Stimulated activated CD8-positive, alpha-beta memory T cell treated with anti-CD3 and anti-CD28 coated beads, Interleukin-15, amount 100 ng/mL, for 1 hour (primary cell): ENCODE measurements at places on chromosomes 7 and 10.

GRCh38 chr10:5076615-5077014 is 17.6 kb upstream of the AKR1C3 start:
- no peak for DNase-seq

- no peak for DNase-seq
Observed at GRCh38 chr7:100952641-100953040, 3.3 kb downstream of the MUC3A start.

DNA sequence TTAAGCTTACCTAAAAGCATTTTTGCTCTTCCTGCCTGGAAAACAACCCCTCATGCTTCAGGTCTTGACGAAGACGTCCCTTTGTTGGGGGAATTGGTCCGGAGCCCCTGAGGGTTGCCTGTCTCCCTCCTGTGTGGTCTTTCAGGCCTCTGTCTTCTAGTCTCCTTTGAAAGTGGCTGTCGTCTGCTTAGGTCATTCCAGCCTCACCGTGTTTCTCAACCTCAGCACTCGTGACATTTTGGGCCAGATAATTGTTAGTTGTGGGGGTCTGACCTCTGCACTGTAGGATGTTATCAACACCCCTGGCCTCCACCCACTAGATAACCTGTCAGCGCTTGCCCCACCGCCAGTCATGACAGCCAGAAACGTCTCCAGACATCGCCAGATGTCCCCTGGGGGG is 219.1 kb downstream of the TCF7L2 start:
- no peak for DNase-seq

- no peak for DNase-seq
Observed at GRCh38 chr10:77187376-77187999, 450.1 kb downstream of the KCNMA1 start.

GRCh38 chr10:12501841-12502525 is 152.6 kb downstream of the CAMK1D start:
- DNase-seq, result no peak

DNA sequence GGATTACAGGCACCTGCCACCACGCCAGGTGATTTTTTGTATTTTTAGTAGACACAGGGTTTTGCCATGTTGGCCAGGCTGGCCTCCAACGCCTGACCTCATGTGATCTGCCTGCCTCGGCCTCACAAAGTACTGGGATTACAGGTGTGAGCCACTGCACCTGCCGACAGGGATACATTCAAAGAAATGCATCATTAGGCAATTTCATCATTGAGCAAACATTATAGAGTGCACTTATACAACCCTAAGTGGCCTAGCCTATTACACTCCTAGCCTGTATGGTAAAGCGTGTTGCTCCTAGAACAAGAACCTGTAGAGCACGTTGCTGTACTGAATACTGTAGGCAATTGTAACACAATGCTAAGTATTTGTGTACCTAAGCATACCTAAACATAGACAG is 350.3 kb downstream of the GALNT17 start:
- DNase-seq, result no peak

DNA sequence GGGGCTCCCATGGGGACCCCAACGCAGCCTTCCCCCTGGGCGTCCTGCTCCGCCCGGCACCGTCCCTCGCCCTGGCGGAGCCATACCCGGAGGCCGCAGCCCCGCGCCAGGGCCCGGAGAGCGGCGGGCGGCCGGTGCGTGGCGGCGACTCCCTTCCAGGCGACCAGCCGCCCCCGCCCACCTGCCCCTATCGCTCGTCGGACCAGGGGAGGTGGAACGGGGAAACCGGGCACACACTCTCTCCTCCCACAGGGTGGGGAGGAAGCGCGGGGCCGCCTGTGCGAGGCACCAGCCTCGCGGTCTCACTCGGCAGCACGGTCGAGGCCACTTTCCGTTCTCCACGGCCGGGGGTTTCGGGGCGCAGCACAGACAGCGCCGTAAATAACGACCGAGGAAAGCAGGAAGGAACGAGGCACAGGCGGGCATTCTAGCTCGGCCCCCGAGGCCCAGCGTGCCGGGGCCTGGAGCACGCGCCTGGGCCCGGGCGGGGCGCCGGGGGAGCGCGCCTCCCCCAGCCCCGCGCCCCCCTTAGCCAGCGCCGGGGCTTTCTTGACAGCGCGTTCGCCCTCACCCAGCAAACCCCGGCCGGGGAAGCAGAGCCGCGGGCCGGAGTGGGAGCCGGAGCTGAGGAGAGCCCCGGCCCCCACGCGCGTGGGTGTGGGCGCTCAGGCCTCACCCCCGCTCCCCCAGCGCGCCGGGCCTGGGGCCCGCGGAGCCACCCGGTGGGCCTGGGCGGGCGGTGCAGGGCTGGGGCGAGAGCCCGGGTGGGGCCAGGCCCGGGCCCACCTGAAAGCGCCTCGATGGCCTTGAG is 936 bp downstream of the IGF2BP3 start:
- DNase-seq, result no peak

DNA sequence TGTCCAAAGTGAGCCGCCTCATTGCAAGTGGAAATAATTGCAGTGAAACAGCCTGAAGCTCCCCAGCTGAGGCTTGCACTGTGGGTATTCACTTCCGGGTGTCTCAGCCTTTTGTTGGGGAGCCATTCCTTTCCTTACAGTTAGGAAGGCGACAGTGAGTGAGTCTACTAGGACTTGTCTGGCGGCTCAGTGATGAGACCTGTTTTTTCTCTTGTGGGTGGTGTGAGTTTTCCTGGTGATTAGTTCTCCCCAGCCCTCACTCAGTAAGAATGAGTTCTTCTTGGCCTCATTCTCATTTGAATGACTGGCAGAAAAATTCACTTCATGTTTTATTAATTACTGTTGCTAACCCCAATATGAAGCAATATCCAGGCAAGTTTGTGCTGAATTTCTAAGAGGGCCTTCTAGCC is 2.6 kb downstream of the PGAM1 start:
- DNase-seq, result no peak

DNA sequence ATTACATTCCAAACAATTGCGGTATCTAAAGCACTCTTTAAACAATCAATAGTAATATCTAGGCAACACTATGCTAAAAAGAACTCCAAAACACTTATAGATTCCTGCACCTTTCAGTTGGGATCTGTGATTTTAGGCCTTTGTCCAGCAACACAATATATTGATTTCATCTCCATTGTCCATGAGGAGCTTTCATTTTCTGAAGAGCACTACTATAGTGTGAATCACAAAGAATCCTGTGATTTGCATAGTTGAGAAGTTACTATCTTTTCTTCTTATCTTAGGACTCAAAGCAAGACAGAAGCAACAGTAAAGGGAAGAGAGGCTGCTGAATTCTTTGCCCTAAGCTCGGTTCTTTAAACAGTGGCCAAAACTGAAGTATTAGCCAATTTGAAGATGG is 846.8 kb downstream of the IPMK start:
- DNase-seq, result no peak

- DNase-seq, result peak; percentile 61
Observed at GRCh38 chr10:45464958-45465567, 91.0 kb downstream of the ALOX5 start.

- no peak for DNase-seq
Observed at GRCh38 chr7:137245890-137246289, 97.6 kb downstream of the PTN start.

GRCh38 chr7:22394739-22395138 is 37.8 kb upstream of the RAPGEF5 start:
- DNase-seq, result no peak

- no peak for DNase-seq
Observed at GRCh38 chr7:30835396-30835915, 64.2 kb downstream of the MINDY4 start.

DNA sequence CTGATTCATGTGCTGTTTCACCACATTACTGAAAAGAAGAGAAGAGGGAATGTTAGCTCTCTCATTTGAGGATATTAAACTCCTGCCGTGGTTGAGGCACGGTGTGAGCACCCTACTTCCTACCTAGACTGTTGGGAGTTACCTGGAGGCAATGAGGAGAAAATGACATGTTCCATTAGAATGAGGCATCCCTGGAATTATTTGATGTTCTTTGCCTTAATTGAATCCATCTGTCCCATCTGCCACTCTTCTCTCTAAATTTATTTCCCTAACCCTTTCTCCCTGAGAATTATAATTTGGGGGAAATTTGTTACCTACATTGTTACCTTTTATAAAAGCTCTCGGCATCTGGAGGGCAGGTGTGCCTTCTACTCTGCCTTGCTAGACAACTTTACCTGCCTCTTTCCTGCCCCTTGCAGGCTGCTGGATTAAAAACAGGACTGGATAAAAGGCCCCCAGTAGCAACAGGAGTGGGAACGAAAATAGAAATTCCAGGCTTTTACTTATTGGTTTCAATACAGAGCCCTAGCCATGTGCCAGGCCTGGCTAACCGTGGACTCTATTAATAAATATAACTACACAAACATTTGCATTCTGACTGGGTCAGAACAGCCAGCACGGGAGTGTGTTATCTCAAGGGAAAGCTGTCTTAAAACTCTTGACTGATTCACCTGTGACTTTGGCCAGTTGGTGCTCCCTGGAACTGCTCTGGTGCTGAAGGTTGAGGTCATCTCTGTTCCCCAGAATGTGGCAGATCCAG is 4.4 kb upstream of the ATXN7L1 start:
- DNase-seq, result no peak

GRCh38 chr10:52993109-52993508 is 220.5 kb upstream of the MBL2 start:
- DNase-seq, result no peak

DNA sequence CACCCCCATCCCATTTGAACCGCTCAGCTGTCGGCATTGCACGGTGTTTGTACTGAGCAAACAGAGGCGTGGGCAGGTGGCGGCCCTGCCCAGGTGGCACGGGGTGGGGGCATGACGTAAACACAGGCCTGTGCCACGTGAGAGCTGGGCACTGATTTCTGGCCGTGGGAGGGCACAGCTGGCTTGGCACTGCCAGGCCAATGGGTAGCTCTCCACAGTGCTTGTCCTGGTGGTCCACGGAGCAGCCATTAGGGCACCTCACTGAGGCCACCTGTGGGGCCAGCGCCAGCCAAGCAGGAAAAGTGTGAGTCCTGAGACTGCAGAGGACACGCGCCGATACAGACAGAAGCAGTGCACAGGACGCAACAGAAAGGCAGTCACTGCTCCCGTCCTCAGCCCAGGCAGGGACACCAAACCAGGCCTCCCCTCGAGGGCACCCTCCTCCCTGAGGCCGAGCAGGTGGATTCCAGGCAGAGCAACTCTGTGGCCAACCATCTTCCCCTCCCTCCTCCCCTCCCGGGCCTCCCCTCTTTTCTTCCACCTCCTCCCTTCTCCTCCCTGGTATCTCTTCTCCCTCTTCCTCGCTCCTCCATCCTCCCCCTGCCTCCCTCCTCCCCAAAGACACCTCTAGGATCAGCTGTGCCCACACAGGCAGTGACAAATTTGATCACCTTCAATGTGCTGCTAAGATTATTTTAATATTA is 258.7 kb downstream of the ELFN1 start:
- no peak for DNase-seq

DNA sequence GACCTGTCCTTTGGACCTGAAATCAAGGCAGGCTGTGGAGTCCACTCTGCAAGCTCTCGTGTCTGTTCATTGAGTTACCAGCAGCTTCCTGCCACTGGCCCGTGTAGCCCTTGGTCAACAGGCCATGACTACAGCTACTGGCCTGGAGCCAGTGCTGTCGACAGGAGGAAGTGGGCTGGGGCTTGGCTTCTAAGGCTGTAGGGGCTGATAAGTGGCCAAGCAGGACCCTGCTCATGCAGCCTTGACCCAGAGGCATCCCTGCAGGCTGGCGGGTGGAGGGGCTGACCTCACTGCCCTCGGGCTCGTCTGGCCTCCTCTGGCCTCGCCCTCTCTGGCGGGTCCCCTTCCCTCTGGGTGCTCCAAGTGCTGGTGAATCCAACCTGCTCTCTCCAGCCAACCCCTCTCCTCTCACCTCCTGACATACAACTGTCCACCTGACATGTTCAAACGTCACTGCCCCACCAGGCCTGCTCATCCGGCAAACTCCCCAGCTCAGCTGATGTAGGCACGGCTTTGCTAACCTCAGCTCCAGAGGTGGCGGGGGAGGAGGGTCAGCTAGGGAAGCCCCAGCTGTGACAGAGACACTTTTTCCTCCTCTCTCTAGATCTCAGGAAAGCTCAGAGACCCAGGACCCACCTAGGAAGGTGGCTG is 188.6 kb upstream of the LYZL2 start:
- no peak for DNase-seq

DNA sequence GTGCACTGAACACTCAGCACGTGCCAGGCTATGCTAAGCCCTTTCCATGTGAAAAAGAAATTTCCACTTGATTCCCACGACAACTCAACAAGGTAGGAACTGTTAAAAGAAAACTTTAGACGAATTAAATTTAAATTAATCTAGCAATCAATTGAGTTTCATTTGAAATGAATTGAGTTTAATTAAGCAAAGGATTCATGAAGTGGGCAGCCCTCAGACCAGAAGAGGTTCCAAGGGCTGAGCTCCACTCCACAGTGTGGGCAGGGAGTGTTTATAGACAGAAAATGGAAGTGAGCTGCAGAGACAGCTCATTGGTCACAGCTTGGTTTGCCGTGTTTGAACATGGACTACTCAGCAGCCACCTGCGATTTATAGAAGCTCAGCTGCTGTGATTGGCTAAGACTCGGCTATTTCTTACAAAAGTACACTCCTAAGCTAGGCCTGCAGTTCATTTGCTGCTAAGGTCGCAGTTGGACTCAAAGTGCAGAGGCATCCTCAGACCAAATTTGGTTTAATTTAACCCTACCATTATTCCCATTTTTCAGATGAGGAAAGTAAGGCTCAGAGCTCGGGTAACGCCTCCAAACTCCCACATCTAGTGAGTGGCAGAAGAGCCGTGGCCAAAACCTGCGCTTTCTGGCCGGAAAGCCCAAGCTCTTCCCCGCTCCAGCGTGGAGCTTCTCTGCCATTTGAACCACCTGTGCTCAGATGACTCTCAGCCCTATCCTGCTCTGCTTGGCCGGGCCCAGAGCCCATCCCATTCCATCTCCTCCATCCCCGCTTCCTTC is 24.9 kb downstream of the CALML3 start:
- no peak for DNase-seq

DNA sequence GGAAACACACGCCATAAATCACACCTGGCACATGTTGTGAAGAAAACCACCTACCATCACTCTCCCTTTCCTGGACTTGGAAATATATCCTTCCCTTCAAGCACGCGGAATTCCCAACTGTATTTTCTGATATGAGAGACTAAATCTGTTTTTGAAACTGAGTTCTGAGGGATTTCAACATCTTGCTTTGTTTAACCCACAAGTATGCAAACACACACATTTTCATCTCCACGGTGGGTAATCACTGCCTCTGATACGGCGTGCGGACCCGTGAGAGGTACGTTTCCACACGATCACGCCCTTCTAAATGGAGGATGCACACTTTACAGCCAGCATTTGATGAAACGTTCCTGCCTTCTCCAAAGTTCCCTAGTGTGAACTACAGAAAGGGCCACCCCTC is 83.4 kb downstream of the ZRANB1 start:
- no peak for DNase-seq

DNA sequence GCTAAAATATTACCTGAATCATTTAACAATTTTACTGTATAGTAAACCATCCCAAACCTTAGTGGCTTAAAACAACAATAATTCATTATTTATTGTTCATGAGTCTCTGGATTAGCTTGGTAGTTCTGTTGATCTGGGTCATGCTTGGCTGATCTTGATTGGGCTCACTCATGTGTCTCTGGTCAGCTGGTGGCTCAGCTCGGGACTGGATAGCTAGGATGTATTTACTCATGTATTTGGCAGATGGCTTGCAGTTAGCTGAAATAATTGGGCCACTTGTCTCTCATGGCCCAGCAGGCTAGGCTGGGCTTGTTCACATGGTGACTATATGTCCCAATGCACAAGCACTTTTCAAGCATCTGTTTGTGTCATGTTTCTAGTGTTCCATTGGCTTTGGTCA is 262.8 kb downstream of the BBS9 start:
- DNase-seq, result no peak

GRCh38 chr7:155278921-155279320 is 18.8 kb upstream of the INSIG1 start:
- DNase-seq, result no peak

- DNase-seq, result no peak
Observed at GRCh38 chr7:1691601-1692514, 21.8 kb downstream of the ELFN1 start.
